ENCODE measurements at places on chromosomes 4 and X. TPM values are rescaled to one million over a fixed set of nuclear protein-coding genes. Genes with fewer than 3 reads are reported as not detected.

DNA sequence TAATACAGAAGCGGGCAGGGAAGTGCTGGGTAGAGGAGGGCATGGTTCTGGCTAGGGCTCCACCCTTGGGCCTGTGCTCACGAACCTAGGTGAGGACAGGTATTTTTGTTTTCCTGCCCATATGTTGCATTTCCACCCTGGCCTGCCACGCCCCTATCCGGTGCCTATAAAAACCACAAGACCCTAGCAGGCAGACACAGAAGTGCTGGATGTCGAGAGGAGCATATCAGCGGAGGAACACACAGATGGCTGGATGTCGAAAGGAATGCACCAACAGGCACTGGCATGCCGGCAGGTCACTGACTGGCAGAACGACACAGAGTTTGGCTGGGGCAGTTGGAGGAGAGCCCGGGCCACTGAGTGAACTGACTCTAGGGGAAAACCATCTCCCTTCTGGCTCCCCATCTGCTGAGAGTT is 316.6 kb upstream of the BOD1L1 start:
- DNase-seq: no peak

- DNase-seq: no peak
These were observed 95.4 kb upstream of the ENPP6 start for GRCh38 chr4:184313058-184313581.

DNA sequence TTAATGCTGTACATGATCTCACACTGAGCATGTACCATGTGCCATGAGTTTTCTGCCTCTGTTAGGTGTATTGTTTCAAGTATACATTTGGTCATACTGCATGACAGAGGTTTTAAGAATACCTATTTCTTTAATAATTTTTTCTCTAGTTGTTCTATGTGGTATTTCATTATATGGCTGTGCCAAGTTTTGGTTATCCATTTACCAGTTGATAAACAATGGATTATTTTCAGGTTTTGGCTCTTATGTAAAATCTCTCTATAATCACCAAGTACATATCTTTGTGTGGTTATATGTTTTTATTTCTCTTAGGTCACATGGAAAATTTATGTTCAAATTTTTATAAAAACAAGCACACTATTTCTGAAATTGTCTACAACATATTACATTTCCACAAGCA is 221.9 kb downstream of the GPM6A start:
- no peak for DNase-seq

DNA sequence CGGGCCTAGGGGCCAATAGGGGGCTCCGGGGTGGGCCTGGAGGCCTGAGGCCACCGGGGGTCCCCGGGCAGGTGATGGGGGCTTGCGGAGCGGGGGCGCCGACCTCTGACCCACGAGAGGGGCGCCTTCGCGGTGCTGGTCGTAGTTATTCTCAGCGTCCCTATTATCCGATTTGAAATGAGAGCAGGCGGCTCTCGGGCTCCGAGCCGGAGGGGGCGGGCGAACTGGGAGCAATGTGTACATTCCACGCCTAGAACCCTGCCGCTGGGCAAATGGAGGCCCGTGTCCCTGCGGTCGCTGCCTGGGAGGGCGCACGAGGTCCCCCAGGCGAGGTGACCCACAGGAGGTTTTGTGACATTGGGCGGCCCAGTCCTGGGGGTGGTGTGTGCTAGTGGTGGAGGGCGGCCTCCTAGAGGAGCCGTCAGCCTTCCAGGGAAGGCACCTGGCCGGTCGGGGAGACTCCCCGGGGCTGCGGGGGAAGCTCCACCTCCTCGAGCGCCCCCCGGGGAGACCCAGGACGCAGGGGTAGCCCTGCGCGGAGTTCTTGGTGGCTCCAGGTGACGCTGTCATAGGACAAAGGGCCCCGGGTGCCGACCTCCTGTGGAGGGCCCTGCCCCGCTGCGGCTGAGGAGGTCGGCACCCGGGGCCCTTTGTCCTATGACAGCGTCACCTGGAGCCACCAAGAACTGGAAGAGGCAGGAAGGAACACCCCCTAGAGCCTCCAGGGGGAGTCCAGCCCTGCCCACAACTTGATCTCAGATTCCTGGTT is 102.6 kb upstream of the PRKX start:
- DNase-seq: peak; percentile 2

DNA sequence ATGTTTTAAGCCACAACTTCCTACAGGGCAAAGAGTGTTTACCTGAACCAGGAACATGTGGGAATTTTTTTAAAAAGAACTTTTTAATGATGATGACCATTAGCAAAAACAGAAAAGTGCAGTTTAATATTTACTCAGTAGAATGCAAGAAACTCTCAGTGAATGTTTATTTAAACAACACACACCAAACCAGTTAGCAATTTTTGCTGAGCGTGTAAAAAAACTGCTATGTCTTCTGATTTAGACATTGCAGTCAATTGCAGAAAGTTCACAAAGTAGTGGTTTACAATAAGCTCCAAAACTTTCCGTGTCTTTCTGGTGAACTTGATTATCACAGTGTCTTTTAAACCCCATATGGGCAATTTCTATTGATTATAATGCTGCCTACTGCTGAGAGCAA is 273.7 kb upstream of the DIAPH2 start:
- no peak for DNase-seq

- DNase-seq: no peak
These were observed 5.0 kb upstream of the GPR174 start for GRCh38 chrX:79139446-79139845.

DNA sequence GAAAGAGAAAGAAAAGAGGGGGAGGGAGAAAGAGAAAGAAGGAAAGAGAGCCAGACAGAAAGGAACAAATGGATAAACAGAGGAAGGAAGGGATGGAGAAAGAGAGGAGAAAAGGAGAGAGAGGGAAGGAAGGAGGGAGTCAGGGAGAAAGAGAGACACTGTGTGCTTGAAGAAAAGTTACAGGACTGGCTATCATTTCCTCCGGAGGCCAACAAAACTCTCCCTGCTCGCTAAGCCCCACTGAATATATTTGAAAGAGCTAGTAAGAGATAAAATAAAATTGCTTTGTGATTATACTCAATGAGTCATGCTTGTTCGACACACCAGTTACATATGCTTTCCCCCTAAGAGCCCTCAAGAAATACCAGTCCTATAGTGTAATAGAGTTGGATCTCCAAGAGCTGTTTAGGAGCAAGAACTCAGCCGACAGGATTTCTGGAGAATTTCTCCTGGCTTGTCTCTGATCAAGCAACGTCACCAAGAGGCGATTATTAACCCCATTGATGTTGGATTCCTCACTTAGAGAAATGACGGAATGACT is 102.2 kb downstream of the MXRA5 start:
- no peak for DNase-seq

GRCh38 chrX:98459669-98460068 is 1576.0 kb downstream of the RPA4 start:
- DNase-seq: no peak

The SPANXC gene
- total RNA-seq: not detected

The DUSP21 gene
- not detected for total RNA-seq

The SLC9A6 gene
- 13.3 TPM for total RNA-seq

The FABP2 gene
- not detected for total RNA-seq

Measured in esophagus squamous epithelium (tissue), 5 donors.